ENCODE measurements at places on chromosomes 13 and 19.

DNA sequence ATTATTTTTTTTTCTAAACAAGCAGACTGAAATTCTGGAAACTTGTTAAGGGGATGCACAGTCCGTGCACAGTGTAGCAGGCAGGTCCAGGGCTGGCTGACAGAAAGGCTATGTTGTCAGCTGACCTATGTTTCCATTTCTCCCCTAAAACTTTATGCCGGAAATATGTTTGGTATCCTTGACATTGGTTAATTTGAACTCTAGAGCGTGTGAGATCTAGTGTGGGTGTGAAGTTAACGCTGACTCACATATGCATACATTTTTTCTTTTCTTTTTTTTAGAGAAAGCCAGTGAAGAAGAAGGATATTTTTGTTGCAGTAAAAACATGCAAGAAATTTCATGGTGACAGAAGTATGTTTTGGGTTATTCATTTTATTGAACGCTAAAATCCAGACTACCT is 76.6 kb downstream of the B3GLCT start:
- H3K27me3 ChIP-seq = no peaks in the 10 kb centered on the region
- H3K4me3 ChIP-seq = no peak overlapping the region
- H3K27ac ChIP-seq = no peak overlapping the region
- no peaks in the 10 kb centered on the region for H3K4me1 ChIP-seq
- H3K36me3 ChIP-seq = peaks cover 12% of the 10 kb centered on the region

DNA sequence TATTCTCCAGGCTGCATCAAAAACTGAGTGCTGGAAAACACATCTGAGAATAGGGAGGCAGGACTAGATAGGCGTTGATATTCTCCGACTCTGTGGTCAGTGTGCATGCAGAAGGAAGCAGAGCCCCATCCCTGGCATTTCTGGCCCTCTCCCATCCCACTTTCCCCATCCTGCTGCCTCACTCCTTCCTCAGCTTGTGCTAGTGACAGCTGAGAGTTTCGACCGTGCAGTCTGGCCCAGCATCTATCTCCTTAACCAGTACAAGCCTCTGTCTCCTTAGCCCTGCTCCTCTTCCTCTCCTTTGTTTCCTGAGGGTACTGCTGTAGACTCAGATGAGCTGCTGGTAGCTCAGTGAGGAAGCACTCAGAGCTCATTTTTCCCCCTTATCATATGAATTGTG is 163.2 kb downstream of the SUCLA2 start:
- H3K4me3 ChIP-seq = no peak overlapping the region
- no peaks in the 10 kb centered on the region for H3K36me3 ChIP-seq
- H3K27ac ChIP-seq = no peak overlapping the region
- DNase-seq = no peak

DNA sequence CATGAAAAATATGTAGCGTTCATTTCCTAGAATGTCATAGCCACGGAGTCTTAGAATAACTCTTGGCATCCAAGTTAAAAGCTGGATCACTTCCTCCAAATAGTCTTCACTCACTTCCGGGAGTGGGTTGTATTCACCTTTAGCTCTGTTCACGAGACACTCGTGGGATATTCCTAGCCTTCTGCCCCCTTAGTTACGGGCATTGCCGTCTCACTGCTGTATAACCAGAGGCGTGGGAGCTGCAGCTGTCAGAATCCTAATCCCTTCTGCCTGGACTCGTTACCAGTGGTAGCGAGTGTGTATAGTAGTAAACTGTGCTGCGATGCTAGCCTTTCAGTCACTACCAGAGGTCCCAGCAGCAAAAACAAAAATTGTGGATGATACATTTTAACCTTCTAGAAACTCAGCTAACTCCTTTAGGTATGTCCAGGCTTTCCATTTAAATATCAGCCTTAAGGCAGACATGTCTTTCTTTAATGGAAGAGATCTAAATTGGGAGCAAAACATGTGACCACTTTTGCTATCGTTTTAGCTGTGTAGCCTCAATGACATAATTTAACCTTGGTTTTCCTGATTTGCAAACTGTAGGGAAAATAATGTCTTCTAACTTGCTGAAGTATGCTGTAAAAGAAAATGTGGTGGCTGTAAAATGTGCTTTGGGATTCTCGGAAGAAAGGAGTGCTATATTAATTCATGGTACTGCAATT is 34.1 kb downstream of the ERCC5 start:
- peaks cover 13% of the 10 kb centered on the region for H3K36me3 ChIP-seq
- H3K4me1 ChIP-seq = no peaks in the 10 kb centered on the region
- no peak for DNase-seq
- no peak overlapping the region for H3K4me3 ChIP-seq

DNA sequence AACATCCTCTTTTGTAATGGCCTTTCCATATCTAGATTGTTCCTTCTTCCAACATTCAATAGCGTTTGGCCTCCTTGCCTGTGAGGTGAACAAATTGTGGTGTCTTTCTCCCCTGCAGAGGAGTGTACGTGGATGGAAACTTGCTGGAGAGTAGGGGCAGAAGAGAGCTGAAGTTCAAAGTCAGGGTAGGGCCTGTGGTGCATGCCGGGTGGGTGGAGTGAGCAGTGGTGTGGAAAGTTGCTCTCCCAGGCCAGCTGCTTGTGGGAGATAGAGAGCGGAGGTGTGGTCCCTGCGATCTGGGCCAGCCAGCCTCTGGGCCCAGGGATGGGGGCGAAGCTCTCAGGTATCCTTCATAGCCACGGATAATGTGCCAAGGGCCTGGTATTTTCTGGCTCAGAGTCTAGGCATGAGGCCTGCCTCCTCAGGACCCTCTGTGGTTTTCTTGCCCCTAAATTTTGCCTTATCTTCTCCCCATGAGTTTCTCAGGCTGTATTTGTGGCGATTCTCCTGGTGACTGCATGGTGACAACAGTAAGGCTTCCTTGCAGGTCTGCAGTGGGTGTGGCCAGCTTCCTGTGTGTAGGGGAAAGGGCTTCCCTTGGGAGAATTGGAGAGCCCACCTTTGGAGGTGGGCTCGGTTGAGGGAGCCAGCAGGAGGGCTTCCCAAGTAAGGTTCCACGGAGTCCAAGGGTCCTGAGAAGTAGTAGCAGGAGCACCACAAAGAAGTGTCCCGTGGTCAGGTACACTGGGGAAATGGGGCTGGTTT is 6.7 kb downstream of the RGCC start:
- H3K27ac ChIP-seq = peak overlapping the region; percentile 97
- H3K4me1 ChIP-seq = peaks cover 88% of the 10 kb centered on the region
- H3K27me3 ChIP-seq = no peaks in the 10 kb centered on the region
- peaks cover 70% of the 10 kb centered on the region for H3K36me3 ChIP-seq
- DNase-seq = peak; percentile 70

GRCh38 chr13:42707048-42707447 is 74.3 kb upstream of the FAM216B start:
- H3K4me3 ChIP-seq = no peak overlapping the region
- no peaks in the 10 kb centered on the region for H3K4me1 ChIP-seq
- no peaks in the 10 kb centered on the region for H3K36me3 ChIP-seq

- H3K36me3 ChIP-seq = no peaks in the 10 kb centered on the region
- no peak overlapping the region for H3K27ac ChIP-seq
- no peaks in the 10 kb centered on the region for H3K27me3 ChIP-seq
- no peak for DNase-seq
- H3K4me3 ChIP-seq = no peak overlapping the region
Measured at GRCh38 chr13:50464349-50465251, 378.9 kb downstream of the DLEU7 start.

DNA sequence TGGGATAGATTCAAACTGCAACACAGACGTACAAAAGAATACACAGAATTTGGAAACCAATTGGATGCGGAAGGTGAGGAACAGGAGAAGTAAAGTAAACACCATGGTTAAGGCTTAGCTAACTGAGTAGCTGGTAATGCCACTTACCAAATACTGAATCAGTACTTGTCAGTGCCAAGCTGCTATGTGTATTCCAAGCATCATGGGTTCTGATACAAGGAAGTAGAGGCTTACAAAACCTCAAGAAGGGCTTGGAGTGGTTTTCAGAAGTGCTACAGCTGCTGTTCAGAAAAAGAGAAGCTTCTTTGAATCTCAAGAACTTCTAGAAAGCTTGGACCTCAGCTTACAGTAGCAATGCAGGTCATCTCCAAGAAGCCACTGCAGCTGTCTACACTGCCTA is 35.9 kb upstream of the DCT start:
- no peaks in the 10 kb centered on the region for H3K4me1 ChIP-seq
- H3K27me3 ChIP-seq = peaks cover 20% of the 10 kb centered on the region
- no peak for DNase-seq
- H3K36me3 ChIP-seq = no peaks in the 10 kb centered on the region
- no peak overlapping the region for H3K4me3 ChIP-seq

GRCh38 chr13:30618186-30618929 is 638 bp downstream of the USPL1 start:
- H3K4me3 ChIP-seq = no peak overlapping the region
- no peaks in the 10 kb centered on the region for H3K27me3 ChIP-seq
- peaks cover 16% of the 10 kb centered on the region for H3K36me3 ChIP-seq
- H3K27ac ChIP-seq = no peak overlapping the region
- DNase-seq = no peak

DNA sequence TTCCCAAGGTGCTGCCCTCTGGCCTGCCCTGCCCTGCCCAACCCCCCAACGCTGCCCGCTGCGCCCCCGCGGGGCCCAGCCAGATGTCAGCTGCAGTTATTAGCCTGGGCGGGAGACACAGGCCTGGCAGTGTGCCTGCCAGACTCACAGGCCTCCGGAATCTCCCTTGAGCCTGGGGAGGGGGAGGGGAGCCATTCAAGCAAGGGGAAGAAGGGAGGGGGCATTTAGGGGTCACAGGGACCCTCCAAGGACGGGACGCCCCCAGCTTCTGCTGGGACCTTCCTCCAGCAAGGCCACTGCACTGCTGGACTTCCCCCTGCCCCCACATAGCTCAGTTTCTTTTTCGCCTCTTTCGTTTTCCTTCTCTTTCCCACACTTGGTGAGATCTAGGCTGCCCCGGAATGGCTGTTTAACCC is 2.6 kb upstream of the JUNB start:
- H3K4me3 ChIP-seq = peak overlapping the region; percentile 80
- peaks cover 23% of the 10 kb centered on the region for H3K4me1 ChIP-seq
- peak; percentile 35 for DNase-seq
- H3K36me3 ChIP-seq = peaks cover 8% of the 10 kb centered on the region
- peak overlapping the region; percentile 89 for H3K27ac ChIP-seq

DNA sequence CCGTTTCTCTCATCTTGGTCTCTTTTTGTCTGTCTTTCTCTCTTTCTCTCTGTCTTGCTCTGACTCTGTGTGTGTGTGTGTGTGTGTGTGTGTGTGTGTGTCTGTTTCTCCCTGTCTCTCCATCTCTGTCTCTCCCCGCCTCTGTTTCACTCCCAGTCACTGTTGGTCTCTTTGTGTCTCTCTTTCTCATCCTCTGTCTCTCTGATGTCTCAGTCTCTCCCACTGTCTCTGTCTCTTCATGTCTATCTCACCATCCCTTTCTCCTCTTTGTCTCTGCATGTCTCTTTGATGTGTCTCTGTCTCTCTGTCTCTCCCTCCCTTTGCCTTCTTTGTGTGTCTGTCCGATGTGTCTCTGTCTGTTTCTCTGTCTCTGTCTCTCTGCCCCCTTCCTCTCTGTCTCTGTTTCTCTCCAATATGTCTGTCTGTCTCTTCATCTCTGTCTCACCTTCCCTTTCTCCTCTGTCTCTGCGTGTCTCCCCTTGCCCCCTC is 2.5 kb downstream of the NFIC start:
- H3K36me3 ChIP-seq = no peaks in the 10 kb centered on the region
- no peak overlapping the region for H3K4me3 ChIP-seq
- peaks cover 67% of the 10 kb centered on the region for H3K27me3 ChIP-seq
- DNase-seq = no peak

DNA sequence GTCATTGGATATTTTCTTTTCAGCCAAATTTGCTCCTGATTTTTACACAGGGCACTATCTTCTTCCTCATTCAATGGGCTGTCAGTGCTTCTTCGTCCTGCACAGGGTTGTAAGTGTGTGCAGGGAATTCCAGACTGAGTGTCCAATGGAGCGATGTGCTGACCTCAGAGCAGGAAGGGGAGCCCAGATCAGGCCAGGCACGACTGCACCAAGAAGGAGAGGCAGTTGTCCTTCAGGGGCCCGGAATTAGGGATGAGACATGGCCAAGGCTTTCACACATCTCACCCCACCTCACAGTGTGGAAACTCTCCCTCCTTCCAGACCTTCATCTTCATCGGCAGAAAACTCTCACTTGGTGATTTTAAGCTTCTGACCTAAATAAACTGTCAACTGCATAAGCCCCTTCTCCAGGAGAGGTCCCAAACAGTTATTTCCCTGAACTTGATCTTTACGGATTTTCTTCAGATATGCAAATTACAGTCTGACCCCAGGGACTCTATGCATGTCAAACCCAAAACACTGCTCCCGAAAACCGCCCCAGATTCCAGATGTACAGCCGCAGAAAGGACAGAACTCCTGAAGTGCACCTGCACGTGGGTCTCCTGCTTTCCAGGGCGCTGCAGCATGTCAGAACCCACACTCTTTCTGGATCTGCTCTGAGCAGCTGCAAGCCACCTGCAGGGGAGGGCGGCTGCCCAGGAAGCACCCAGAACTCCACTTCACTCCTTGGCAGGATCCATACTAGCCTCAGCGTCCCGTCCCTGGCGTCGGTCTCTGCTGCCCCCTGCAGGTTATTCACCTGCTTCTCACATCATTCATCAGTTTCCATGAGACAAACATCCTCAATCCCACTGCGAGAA is 625 bp upstream of the ZNF20 start:
- peak; percentile 90 for DNase-seq
- H3K27me3 ChIP-seq = no peaks in the 10 kb centered on the region
- H3K4me3 ChIP-seq = peak overlapping the region; percentile 93
- H3K36me3 ChIP-seq = peaks cover 33% of the 10 kb centered on the region
- peak overlapping the region; percentile 50 for H3K27ac ChIP-seq
- H3K4me1 ChIP-seq = peaks cover 33% of the 10 kb centered on the region

DNA sequence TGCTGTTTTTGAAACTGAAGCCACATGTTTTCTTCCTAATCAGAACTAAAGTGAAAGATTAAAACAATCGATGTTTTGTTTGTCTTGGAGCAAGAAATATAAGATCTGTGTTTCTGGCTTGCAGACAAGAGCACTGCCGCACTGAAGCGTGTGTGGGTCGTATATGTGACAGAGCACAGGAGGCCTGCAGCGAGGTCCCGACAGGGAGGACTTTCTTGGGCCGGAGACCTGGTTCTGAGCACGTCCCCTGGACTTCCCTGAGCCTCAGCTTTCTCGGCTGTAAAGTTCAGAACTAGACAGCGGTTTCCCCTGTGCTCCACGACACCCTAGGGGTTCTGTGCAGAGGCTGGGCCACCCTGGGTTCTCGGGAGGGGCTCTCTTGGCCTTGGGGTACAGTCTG is 60.5 kb downstream of the GADD45B start:
- no peak for DNase-seq
- H3K36me3 ChIP-seq = no peaks in the 10 kb centered on the region
- H3K4me3 ChIP-seq = no peak overlapping the region
- H3K27ac ChIP-seq = no peak overlapping the region
- peaks cover 44% of the 10 kb centered on the region for H3K4me1 ChIP-seq

Measured in activated naive CD4-positive, alpha-beta T cell treated with anti-CD3 and anti-CD28 coated beads, Interleukin-2, amount 10 ng/mL, durations not matched to agents 7 days and 5 days (primary cell).